ELF-1 (cell line): ENCODE measurements at places on chromosomes 5 and 9.

DNA sequence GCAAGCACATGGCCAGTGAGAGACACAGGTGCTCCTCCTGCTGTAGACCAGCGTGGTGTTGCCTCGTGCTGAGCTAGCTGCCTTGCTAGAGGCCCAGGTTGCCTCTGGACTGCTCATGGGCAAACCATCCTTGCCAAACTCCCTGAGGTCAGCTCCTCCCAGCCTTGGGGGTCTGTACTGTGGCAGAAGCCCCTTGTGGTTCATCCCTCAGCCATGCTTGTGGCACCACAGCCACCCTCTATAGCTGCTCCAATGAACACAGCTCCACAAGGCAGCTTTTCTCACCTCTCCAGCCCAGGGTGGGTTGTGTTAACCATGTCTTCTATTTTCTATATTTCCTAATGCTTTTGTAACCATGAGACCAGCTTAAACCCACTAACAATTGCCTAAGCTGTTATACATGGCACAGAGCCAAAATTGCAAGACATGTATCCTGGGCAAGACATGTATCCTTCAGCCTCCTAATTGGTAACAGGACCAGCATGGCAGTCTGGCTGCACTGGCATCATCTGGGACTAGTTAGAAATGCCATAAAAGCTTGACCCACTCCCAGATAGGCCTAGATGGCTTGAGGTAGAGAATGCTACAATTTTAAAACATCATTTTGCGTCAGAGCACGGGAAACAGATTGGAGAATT lies 183.1 kb upstream of the S1PR3 start:
- DNase-seq: no peak

- DNase-seq: peak; percentile 34
Observed at GRCh38 chr5:43193181-43193893, 1.3 kb downstream of the NIM1K start.

DNA sequence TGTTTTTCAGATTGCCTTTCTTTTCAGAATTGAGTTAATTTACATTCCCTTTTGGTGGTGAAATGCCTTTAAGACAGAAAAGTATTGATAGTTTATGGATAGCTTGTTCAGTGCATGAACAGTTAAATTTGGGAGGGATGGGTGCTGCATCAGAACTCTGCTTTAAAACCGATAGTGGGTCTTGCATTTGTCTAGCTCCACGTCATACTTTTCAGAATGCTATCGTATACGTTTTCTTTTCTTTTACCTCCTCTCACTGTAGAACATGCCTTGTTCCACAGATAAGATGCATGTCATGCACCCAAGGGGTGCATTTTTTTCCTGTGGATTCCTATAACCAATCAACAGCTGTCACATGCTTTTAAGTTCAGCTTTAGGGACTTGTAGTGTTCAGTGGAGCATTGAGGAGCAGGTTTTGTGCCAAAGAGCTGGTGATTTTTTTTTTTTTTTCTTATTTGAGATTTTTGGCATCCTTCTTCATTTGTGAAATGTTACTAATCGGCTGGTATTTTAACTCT lies 2.3 kb downstream of the SLC44A1 start:
- no peak for DNase-seq

GRCh38 chr5:119166026-119166425 lies 95.1 kb downstream of the DMXL1 start:
- no peak for DNase-seq

- DNase-seq: peak; percentile 85
Observed at GRCh38 chr5:10555277-10555684, 8.6 kb upstream of the ANKRD33B start.

DNA sequence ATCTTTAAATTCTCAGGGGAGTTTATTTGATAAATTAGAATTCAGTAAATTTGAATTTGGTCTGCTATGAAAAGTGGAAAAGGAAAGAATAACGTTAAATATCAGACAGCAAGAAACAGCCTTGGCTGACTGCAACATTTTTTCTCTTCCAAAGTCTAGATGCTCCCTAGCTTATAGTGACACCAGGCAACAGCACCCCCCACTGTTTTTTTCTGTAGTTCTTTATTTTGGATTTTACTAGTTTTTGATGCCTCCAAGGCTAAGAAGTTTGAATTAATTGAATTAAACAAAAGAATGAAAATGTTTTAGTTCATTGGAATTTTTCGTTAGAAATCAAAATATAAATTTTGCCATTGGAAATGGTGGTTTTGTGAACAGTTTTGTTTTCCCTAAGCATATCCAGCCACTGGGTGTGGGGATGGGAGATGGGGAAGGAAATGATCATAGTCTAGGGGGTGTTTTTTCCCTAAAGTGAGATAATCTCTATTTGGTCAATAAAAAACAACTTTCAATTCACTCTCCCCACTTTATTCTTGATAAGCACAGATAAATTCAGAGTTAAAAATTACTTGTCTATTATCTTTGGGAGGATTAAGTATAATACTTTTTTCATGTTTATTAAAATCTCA lies 199.3 kb upstream of the CD180 start:
- DNase-seq: no peak

- DNase-seq: no peak
Observed at GRCh38 chr9:34793428-34793827, 83.5 kb upstream of the CCL21 start.

DNA sequence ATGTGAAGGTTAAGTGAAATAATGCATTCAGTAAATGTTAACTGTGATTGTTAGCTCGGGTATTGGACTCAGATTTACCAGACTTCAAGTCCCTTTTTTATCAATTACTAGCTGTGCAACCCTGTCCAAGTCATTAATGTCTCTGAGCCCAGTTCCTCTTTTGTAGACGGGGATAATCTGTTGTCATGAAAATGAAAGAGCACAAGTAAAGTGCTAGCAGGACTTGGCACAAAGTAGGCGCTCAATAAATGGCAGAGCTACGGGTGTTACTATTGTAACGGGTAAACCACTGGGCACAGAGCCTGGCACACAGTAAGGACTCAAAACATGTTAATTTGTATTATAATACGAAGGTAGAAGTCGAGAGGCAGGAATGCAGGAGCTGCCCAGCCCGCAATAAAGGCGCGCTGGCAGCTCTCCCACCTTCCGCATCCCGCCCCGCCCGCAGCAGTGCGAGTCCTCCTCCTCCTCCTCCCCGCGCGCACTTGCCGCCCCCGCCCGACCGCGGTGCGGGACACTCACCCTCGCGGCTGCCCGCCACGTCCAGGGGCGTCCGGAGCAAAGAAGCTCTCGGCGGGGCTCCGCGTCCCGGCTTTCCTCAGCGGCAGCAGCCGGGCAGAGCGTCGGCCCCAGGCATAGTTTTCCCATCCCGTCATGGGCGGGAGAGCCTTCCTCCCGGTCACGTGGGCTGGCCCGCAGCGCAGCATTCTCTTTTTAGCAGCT lies at the start of gene C1QTNF2:
TSS of gene C1QTNF2 (minus strand) at position 637 of the 723 bp plus-strand sequence. CDS start 15,615 bp downstream, outside the sequence.
- peak; percentile 71 for DNase-seq

DNA sequence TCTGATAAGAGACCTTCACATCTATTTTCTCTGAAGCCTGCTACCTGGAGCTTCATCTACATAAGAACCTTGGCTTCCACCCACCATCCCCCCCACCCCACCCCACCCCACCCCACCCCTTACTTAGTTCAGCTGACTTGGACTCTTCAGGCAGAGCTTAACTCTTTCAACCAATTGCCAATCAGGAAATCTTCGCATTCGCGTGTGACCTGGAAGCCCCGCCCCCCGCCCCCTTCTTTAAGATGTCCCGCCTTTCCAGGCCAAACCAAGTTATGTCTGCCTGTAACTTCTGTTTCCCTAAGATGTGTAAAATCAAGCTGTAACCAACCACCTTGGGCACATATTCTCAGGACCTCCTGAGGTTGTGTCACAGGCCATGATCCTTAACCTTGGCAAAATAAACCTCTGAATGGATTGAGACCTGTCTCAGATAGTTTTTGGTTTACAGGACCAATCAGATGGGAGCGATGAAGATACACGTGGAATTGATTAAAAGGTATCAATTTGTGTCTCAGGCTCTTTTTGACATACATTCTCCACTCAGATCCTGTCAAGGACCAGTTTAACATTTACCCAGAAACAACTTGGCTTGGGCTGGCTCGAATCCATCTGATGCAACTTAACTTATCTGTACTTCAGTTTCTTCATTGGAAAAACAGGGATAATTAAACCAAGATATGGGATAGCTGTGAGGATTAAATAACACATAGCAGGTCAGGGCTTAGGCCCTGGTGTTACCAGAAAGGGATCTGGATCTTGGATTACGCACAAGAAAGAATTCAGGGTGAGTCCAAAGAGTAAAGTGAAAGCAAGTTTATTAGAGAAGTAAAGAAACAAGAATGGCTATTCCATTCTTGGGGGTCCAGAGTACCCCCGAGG lies 43.6 kb downstream of the GALNT12 start:
- DNase-seq: peak; percentile 41

DNA sequence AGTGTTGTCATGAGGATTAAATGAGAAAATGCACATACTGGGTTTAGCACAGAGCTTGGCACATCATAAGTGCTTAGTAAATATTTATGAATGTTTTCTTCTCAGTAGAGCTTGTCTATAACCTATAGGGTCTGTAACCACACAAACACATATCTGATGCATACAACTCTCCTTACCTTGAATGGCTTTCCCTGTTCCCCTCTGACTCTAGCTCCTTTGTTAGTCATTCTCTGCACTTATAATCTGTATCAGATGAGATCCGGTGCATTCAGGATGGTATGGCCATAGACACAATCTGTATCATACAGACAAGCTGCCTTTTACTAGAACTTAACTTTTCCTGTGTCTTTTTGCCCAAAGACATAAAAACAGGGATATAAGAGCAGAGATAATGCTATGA lies 11.1 kb upstream of the SSBP2 start:
- DNase-seq: no peak

DNA sequence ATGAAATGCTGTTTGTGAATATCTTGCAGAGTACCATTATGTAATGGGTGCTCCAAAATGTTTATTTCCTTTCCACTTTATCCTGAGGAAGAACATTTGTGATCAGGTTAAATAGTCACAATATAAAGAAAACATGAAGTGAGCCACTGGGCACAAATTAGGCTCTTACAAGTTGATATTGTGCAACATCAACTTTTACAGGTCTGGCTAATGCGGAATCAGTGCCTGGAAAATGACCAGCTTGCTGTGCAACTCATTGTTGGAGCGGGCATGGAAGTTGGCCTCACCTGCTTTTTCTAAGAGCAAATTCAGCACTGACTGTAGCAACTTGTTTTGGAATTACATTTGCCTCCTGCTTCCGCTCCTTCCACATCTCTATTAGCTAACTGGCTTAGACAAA lies 216.9 kb upstream of the PLPPR1 start:
- DNase-seq: no peak

DNA sequence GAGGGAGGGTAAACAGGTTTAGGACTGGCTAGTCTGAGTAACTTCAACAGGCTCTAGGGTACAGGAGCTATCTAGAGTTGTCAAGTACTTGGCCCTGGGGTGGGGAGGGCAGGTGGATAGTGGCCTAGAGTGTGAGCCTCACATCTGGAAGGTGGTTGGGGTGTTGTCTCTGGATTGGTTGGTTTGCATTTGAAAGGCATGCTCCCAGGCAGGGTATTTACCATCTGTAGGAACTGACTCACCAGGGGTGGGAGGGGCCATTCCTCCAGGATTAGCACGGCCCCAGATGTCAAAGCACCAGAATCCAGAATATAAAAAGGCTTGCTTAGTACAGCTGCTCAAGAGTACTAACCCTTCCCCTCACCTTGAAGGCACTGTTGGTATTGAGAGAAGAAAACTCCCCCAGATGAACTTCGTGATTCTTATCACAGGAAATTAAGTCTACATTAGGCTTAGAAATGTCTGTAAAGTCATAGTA lies 193.3 kb downstream of the NTRK2 start:
- peak; percentile 90 for DNase-seq

DNA sequence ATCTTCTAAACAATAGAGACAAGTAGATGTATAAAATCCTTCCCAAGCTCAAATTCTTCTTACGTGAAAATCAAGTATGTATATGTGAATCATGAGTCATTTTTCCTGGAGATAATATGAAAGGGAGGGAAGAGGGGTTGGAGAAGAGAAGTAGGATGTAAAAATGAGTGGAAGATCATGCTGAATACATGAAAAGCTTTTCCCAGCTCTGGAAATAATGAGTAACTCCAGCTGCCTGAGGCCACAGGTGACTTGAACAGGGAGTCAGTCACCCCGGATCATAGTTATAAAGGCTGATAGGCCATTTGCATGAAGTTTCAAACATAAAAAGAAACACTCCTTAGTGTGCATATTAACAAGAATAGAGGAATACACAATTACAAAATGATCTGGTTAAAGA lies 486.7 kb downstream of the EFNA5 start:
- DNase-seq: no peak

DNA sequence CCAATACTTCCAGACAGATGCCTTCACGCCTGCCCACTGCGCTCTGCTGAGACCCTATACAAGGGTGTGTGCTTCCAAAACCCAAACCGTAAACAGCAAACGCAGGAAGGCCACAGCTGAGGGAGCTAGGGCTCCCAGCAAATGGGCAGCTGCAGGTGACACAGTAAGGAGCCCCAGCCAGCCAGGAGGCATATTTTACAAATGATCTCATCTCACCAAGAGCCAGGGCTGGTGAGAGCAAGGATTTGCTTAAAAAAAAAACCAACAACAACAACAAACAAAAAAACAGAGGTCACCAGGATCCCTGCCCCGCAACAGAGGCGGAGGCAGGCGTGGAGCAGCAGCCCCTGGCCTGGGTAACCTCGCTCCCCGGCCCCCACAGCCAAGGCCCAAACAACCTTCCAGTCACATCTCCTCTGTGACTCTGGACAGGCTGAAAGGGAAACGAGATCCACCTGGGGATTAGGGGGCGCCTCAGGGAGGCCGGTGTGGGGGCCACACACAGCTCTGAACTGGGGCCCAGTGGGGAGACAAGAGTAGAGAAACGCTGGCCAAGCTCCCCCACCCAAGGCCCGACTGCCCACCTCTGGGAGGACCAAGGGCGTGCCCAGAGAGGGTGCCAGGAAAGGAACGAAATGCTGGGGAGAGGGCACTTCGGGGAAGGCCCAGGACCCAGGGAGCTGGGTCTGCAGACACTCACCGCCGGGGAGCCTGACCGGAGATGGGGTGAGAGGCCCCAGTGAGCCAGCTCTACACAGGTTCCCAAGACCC lies 3.3 kb downstream of the NACC2 start:
- peak; percentile 61 for DNase-seq
